Endothelial cell of umbilical vein (primary cell): ENCODE measurements at places on chromosomes 12 and 14. TPM values are rescaled to one million over a fixed set of nuclear protein-coding genes. Genes with fewer than 3 reads are reported as not detected.

Gene TOMM20L
- total RNA-seq: not detected in 2 replicates

Gene KCNC2
- not detected in 2 replicates for total RNA-seq

Gene TDRD9
- 0.83 and 1.4 TPM in 2 replicates for total RNA-seq

Gene RIN3
- total RNA-seq: 20.8 and 29.5 TPM in 2 replicates

- no peak for DNase-seq
Observed at GRCh38 chr12:95412482-95413311, 61.3 kb upstream of the METAP2 start.

- no peak for DNase-seq
Observed at GRCh38 chr14:103230658-103231334, 103.2 kb upstream of the EIF5 start.

GRCh38 chr14:58805057-58805456 is 167.3 kb downstream of the DACT1 start:
- no peak for DNase-seq

DNA sequence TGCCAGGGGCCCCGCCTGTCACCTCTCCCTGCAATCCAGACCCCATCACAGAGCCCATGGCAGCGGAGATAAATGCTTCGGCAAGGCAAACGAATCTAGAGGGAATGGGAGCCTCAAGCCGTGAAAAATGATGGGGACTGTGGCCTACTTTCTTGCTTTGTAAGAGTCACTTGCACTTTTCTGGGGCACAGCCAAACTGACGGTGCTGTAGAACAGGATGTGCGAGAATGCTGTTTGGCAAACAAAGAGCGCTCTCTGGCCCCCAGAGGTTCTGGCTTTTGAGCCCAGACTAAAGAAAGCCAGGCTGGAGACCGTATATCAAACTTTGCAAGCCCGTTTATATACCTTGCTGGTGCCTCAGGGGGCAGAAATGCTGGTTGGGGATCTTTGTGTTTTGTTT is 108.7 kb downstream of the CACNA1C start:
- no peak for DNase-seq

DNA sequence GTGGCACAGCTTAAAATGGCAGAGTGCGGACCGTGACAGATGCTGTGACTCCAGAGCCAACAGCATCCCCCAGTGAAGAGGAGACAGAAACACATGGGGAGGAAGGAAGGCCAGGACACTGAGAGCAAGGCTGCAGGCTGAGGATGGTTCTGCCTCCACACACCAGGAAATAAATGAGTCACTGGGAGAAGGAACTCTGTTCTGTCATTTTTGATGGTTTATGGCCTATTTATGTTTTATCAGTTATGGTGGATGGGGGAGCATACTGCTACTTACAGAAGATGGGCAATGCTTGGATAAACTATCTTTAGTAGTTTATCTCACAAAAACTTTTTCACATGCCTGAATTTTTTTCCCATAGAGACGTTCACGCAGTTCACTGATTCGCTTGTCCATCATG is 33.8 kb downstream of the ZFYVE21 start:
- no peak for DNase-seq

- DNase-seq: no peak
Observed at GRCh38 chr14:69318241-69318640, 58.3 kb downstream of the GALNT16 start.

GRCh38 chr14:62655166-62655565 is 390.1 kb downstream of the KCNH5 start:
- no peak for DNase-seq

DNA sequence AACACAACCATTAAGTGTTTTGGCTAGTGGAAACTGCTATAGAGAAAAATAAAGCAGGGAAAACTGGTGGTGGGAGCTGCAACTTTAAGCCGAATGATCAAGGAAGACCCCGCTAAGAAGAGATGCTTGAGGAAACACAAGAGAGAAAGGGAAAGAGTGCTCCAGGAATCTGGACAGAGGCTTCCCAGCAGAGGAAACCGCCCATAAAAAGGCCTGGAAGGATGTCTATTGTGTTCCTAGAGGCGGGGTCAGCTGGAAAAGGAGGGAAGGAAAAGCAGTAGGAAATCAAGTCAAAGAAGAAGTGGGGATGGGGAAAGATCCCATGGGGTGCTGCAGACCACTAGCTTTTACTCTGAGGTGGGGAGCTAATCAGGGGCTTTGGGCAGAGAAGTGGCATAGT is 12.4 kb downstream of the SLC2A13 start:
- DNase-seq: no peak

- no peak for DNase-seq
Observed at GRCh38 chr12:26032290-26032689, 73.8 kb downstream of the RASSF8 start.

DNA sequence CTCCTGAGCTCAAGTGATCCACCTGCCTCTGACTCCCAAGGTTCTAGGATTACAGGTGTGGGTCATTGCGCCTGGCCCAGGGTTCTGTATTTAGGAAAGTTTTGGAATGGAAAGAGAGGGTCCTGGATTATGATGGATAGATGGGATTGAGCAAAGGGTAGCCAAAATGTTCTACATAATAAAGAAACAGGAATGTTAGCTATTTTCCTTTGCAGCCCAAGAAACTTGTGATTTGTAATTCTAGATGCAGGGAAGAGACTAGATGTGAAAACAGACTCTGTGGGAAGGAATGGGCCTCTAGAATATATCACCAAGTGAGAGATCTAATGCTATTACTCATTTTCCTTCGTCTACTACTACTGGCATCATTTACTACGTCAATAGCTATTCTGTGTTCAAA is 29.6 kb upstream of the HELB start:
- DNase-seq: no peak

- DNase-seq: peak; percentile 21
Observed at GRCh38 chr12:27246774-27247173, 2.7 kb downstream of the STK38L start.

DNA sequence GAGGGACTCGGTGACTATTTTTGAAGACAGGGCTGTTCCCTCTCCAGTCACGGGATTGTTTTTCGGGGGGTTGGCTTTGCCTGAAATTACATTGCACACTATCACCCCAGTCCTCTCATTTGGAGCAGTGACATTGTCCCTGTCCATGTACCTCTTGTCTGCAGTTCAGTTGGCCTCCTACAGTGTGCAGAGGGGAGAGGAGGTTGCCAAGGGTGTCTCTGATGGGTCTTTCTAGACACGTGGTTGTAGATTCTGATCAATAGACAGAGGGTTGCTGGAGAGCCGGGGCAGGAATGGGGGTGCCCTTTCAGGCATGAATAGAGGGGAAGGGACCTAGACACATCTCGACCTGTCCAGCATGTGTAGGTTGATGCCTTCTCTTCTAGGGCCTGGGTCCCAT is 1.2 kb downstream of the TMEM120B start:
- no peak for DNase-seq

DNA sequence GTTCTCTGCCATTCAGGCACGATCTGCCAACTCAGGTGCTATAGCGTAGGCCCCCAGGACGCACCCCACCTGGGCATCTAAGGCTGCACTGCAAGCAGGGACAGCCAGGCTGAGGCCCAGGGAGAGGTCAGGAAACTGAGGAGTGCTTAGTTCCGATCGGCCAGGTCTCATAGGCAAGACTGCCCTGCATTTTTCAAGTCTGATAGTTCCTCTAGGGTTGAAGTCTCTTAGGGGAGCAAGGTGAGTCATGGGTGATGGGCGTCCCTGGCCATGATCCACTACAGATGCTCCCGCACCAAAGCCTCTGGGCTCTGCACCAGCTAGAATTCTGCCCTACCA is 13.2 kb downstream of the NOPCHAP1 start:
- DNase-seq: no peak

- DNase-seq: peak; percentile 84
Observed at GRCh38 chr14:77459072-77459723, 1.3 kb downstream of the AHSA1 start.

DNA sequence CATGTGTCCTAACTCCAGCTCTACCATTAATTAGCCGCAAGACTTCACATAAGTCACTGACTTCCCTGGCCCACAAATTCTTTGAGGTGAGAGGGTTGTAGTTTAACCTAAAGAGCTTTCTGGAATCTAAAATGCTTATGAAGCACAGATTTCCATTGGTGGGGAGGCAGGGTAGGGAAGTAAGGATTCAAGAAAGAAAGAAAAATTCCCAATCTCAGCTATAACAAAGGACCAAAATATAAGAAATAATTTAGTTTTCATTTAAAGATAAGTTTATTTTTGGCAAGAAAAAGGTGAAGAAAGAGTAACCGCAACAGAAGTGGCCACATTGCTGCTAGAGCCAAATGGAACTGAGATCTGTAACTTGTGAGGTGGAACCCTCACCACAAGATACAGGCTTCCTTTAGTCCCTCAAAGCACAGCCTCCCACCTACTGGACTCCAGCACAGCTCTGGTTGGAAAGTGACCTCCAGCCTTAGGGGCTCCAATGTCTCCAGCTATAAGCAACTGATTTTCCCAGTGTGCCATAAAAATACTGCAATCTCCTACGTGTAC is 23.6 kb downstream of the DAD1 start:
- DNase-seq: no peak

- no peak for DNase-seq
Observed at GRCh38 chr12:111074965-111075364, 154.6 kb upstream of the MYL2 start.

DNA sequence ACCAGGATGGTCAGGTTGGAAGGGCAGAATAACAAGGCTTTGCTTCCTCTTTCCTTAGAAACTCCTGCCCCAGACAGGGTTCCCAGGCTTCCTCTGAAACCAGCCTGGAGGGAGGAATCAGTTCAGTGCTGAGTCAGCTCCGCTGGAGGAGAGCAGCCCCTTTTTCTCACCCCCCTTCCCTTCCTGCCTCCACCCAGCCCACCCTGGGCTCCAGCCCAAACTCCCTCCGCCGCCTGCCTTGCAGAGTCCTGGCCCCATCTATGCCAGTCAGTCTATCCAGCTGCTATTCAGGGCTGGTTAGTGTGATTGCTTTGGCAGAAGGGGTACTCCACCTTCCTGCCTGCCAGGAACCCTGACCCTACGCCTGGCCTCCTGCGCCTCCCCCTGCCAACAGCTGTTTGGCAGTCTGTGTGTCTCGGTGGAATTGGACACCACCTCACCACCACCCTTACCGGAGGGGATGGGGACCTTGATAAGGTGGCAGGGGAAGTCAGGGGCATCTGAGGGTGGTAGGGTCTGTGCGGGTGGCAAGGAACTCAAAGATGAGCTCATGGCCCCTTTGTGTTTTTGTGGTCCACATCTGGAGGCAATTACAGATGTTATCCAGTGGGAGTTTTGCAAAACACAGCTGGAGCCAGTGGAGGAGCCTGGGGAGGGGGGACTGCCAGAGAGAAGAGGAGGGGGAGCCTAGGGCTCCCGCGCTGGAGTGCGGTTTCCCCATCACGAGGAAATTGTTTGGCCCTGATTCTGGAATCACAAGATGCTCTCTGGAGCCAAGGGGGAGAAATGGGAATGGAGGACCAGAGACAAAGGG is 12.2 kb downstream of the MMP14 start:
- DNase-seq: peak; percentile 88
